Activated CD4-positive, alpha-beta T cell treated with anti-CD3 and anti-CD28 coated beads, Interleukin-2, amount 10 ng/mL, durations not matched to agents 24 days and 14 days (primary cell): ENCODE measurements at places on chromosomes 2 and 18. TPM values are rescaled to one million over a fixed set of nuclear protein-coding genes. Genes with fewer than 3 reads are reported as not detected.

GRCh38 chr18:59268721-59269562 lies 4.3 kb downstream of the RAX start:
- peaks cover 78% of the 10 kb centered on the region for H3K27me3 ChIP-seq
- no peak overlapping the region for H3K27ac ChIP-seq
- H3K4me3 ChIP-seq: peak overlapping the region; percentile 72
- DNase-seq: peak; percentile 81

DNA sequence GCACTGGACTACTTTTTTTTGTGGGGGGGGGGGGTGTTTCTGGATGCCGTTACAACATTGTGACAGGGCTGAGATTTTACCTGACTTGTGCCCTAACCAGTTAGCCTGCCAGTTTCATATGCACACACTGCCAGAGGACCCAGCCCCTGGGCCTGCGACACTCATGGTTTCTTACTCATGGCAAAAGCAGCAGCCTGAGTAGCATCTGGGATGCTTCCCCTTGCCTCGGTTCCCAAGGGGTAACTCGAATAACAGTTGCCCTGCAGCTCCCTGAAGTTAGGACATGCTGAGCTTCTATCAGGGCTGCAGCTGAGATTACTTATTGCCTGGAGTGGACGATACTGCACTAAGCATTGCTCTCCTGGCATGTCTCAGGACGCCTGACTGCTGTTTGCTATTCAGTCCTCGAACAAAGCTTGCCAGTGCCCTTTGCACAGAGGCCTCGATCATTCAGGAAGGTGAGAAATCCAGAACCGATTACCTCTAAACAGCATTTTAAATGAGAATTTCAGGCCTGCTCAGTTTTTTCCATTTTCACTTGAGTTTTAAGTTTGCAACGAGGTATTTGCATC lies 47.9 kb downstream of the TRPM8 start:
- H3K27me3 ChIP-seq: peaks cover 4% of the 10 kb centered on the region
- H3K4me3 ChIP-seq: no peak overlapping the region
- H3K4me1 ChIP-seq: peaks cover 7% of the 10 kb centered on the region
- no peaks in the 10 kb centered on the region for H3K36me3 ChIP-seq
- no peak overlapping the region for H3K27ac ChIP-seq

GRCh38 chr2:199485732-199486335 lies 28.1 kb upstream of the SATB2 start:
- no peaks in the 10 kb centered on the region for H3K4me1 ChIP-seq
- no peak overlapping the region for H3K4me3 ChIP-seq
- no peak overlapping the region for H3K27ac ChIP-seq
- DNase-seq: peak; percentile 66
- peaks cover 3% of the 10 kb centered on the region for H3K27me3 ChIP-seq

DNA sequence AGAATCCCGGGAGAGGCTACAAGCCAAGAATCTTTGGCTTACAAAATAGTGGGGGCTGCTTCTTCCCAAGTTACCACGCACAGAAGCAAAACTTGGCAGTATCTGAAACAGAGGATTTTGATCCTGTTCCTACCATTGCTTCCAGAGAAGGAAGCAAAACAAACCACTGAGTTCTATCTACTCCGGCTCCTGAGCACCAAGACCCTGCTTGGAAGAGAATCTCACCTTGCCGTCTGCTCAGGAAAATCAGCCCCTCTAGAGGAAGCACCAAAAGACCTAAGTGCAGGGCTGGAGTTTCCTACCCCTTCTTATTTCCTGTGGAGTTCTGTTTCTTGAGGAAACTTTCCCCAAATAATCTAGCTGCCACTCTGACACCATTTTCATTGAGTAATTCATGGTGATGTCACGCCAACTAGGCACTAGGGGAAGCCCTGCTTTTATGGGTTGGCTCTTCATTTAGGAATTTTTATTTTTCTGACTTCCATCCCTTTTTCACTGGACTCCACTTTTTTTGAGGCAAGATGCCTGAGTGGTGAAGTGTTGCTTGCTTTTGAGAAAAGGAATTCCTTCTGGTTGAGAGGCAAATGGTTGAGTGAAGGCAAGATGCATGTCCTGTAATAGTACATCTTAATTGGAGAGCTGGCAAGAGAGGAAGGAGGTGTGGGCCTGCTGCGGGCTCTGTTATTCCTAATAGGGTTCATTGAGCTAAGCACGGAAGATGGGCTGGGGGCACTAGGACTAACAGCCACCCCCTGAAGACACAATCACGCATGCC lies 36.8 kb upstream of the EML4 start:
- peak overlapping the region; percentile 91 for H3K27ac ChIP-seq
- DNase-seq: no peak
- no peaks in the 10 kb centered on the region for H3K27me3 ChIP-seq
- peaks cover 80% of the 10 kb centered on the region for H3K4me1 ChIP-seq
- H3K4me3 ChIP-seq: peak overlapping the region; percentile 78

- no peak for DNase-seq
- H3K4me3 ChIP-seq: no peak overlapping the region
- no peak overlapping the region for H3K27ac ChIP-seq
Observed at GRCh38 chr2:12824351-12824777, 107.6 kb downstream of the TRIB2 start.

DNA sequence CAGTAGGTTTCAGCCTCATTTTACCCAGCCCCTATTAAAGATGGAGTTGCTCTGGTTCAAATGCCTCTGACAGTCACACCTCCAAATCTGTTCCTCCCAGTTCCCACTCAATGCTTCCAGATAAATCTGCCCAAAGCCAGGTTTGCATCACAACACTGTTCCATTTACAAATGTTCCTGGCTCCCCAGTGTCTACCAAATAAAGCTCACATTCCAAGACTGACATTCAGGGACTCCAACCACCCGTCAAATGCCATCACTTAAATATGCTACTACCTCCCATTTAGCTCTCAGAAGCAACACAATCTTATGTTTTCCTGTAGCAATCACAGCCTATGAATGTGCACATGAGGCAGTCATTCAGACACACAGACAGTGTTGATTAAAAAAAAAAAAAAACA lies 127.3 kb downstream of the TMEM163 start:
- H3K4me1 ChIP-seq: no peaks in the 10 kb centered on the region
- DNase-seq: no peak
- no peaks in the 10 kb centered on the region for H3K27me3 ChIP-seq
- no peak overlapping the region for H3K27ac ChIP-seq
- no peak overlapping the region for H3K4me3 ChIP-seq

GRCh38 chr2:191105082-191105481 lies 45.7 kb downstream of the STAT4 start:
- peak overlapping the region; percentile 20 for H3K27ac ChIP-seq
- no peak overlapping the region for H3K4me3 ChIP-seq
- peaks cover 51% of the 10 kb centered on the region for H3K36me3 ChIP-seq
- no peaks in the 10 kb centered on the region for H3K27me3 ChIP-seq
- peaks cover 44% of the 10 kb centered on the region for H3K4me1 ChIP-seq

DNA sequence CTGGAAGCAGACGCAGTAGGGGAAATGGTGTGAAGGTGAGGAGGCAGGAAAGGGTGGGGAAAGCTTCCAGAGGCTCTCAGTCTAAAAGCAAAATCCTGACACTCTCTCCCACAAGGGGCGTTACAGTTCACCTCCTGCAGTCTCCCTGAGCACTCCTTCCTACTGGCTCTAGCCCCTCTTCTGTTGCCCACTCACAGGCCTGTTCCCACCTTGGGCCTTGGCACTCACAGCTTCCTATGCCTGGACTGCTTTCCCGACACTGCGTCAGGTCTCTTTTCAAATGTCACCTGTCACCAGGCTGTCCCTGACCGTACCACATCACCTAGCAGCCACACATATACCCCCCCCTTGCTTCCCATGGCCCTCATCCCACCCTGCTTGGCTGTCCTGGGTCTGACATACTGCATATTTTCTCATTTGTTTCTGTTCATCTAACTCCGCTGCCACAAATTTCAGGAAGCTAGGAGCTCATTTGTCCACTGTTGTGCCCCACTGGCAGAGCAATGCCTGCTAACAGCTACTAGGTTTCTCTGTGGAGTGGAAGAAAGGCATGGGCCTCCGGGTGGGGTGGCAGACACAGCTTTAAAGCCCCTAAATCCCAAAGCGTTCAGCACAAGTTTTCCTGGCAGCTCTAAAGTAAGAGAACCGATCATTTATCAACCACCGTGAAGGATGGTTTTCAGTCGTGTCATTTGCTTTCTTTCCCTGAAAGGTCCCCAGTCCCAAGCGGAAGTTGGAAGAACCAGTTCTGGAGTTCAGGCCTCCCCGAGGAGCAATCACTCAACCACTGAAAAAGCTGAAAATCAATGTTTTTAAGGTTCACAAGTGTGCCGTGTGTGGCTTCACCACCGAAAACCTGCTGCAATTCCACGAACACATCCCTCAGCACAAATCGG lies 118.8 kb downstream of the ZNF532 start:
- H3K4me1 ChIP-seq: no peaks in the 10 kb centered on the region
- DNase-seq: no peak
- H3K27me3 ChIP-seq: no peaks in the 10 kb centered on the region
- no peak overlapping the region for H3K4me3 ChIP-seq
- H3K36me3 ChIP-seq: no peaks in the 10 kb centered on the region

The PJVK gene
- total RNA-seq: 2.0 and 2.3 TPM in 2 replicates

The ZNF513 gene
- total RNA-seq: 11.1 and 13.5 TPM in 2 replicates

The CROCC2 gene
- total RNA-seq: not detected in 2 replicates

The APCDD1 gene
- not detected in 2 replicates for total RNA-seq

The HTR2B gene
- 0.09 TPM in 1 of 2 replicates, not detected in the other for total RNA-seq

The ANKRD30B gene
- total RNA-seq: not detected in 2 replicates

The EIF2AK2 gene
- 44.5 and 46.7 TPM in 2 replicates for total RNA-seq
